ENCODE measurements at places on chromosomes 5 and 9.

- DNase-seq: peak; percentile 94
Measured at GRCh38 chr9:99778308-99778707, 43.4 kb upstream of the NR4A3 start.

DNA sequence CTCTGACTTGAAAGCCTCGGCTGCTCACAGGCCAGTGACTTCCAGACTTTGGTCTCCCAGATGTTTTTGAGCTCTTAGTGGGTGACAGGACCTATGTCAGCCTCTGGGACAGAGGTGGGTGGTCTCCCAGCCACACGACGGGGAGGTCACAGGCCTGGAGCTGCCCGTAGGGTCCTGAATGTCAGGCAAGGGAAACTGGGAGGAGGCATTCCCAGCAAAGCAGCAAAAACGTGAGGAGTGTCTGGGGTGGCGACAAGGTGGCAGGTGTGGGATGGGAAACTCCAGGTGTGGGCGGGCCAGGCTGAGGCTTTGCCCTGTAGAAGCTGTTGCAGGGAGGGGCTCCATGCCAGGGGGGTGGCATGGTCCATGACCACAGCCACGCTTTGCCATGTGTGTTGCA, 110.5 kb downstream of the CACNA1B start:
- DNase-seq: no peak

GRCh38 chr9:33211695-33212393, 28.1 kb upstream of the SPINK4 start:
- DNase-seq: no peak

- peak; percentile 72 for DNase-seq
Measured at GRCh38 chr5:102532123-102532522, 33.3 kb upstream of the SLCO6A1 start.

DNA sequence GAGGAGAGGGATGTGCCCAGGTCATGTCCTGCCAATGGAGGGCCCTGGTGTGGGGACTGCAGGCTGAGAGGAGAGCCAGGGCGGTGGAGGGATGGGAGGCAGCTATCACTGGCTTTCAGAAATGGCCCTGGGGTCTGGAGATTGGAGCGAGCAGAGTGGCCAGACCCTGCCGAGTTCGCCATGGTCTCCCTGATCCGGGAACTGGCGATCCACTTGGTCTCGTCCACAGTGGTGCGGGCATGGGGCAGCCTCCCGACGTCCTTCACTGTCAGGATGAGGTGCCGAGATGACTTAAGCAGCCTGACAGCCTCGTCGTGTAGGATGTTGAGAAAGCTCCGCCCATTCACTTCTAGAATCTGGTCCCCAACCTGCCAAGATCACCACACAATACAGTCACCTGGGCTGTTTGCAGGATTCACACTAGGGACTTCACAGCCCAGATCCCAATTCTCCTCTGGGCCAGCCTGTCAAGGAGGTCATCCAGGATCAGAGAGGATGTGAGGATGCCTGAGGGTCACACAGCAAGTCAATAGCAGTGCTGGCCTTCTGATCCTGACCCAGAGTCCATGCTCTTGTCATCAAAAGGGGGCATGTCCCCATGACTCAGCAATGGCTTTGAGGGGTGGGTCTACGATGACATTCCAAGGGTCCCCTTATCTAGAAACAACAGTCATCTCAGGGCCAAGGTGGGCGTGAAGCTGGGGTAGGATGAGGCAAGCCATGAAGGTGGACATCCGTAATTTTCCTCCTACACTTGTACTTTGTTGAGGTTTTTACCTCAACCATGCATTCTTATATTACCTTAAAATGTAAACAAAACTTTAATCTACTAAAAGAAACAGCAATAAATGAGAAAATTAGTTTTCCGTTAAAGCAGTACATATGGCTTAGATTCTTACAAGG, 38.5 kb upstream of the AKNA start:
- no peak for DNase-seq

DNA sequence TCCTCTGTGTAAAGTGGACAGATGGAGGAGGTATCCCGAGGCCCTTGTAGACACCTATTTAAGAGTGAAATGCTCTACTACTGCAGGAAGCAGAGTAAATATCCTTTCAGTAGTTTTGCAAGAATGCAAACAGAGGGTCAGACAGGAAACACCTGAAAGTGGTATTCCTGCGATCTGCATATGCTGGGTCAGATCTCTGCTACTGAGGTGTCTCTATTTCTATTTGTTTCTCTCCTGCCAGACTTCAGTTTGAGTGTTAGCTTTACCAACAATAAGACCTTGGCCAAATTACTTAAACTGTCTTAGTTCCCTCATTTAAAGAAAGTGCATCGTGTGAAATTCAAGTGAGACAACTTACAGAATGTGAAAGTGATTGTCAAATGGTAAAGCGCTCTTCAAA, 47.6 kb downstream of the JAKMIP2 start:
- no peak for DNase-seq

Data from fibroblast of mammary gland (primary cell).